CD4-positive, alpha-beta memory T cell (primary cell): ENCODE measurements at places on chromosomes 12 and 14. TPM values are rescaled to one million over a fixed set of nuclear protein-coding genes. Genes with fewer than 3 reads are reported as not detected.
A peak's percentile ranks its signal among the peaks of the same experiment; 100 is the strongest.

The CLEC1B gene
- polyA plus RNA-seq = not detected

The MEG3 gene
- not detected for polyA plus RNA-seq

The TAS2R13 gene
- not detected for polyA plus RNA-seq

The MIS18BP1 gene
- 28.9 TPM for polyA plus RNA-seq

The POLE gene
- polyA plus RNA-seq = 2.2 TPM

The HCAR1 gene
- polyA plus RNA-seq = not detected

The CORO1C gene
- 8.0 TPM for polyA plus RNA-seq

The SLC4A8 gene
- 0.14 TPM for polyA plus RNA-seq

GRCh38 chr14:99030454-99030853 is 241.5 kb downstream of the BCL11B start:
- DNase-seq = no peak

- no peak for DNase-seq
Measured at GRCh38 chr14:68111097-68111852, 291.7 kb downstream of the RAD51B start.

GRCh38 chr12:43277651-43278540 is 274.1 kb downstream of the ADAMTS20 start:
- no peak for DNase-seq

DNA sequence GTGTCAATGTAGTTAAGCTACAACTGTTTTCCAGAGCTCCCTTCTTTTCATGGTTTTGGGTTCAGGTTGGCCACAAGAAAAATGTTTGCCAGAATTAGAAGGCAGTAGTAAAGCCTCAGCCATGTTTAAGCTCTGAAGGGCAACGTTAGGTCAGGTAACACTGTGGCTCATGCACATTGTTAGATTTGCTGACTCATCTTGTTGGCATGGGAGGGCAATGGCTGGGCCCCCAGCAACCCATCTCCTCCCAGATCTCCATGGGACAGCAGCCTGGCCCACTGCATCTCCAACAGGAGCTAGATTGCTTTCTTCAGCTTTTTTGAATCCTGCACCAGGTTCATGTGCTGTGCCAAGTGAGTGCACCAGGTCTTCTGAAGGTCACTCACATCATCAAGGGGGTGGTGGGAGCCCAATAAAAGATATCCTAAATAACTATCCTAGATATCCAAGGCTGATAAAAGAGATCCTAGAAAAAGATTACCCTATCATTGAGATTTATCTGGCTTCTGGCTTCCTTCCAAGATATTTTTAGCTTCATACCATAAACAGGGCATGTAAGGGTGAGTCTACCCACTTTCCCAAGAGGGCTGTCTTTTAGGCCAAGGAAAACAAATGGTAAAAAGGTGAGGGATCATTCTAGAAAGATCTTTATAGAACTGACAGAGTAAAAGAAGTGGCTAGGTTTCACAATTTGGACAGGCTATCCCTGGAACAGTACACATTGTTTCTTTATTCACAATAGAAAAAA is 28.9 kb downstream of the PTGER2 start:
- no peak for DNase-seq

DNA sequence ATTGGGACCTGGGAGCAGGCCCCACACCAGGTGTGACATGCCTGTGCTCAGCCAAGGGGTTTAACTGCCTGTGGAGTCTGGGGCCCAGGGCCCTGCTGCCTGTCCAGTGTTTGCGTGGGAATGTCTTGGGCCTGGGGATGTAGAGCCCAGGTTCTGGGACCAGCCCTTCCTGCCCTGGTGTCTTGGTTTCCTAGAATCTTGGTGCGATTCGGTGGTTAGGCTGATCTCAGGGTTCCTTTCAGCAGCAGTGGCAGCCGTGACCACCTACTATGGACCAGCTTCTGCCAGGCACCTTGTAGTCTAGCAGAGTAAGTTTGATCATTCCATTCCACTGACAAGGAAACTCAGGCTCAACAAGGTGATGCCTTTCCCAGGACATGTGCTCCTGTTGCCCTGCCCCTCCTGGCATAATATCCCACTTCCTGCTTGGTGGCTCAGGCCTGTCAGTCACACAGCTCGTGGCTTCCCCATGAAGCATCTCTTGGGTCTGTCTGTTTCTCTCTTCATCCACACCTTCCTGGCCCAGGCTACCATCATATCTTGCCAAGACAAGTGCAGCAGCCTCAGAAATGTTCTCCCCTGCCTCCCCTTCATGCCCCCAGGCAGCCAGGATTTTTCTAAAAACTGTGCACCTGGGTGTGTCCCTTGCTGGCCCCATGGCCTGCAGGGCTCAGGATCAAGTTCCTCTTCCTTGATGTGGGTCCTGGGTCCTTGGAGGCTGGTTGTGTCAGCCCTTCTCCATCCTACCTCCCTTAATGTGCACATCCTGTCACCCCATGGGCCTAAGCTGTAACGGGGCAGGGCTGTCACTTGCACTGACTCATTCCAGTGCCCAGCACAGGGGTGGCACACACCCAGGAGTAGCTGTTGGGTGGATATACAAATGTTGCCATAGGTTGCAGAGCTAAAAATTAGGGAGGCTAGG is 101.6 kb downstream of the SLC25A47 start:
- DNase-seq = no peak

DNA sequence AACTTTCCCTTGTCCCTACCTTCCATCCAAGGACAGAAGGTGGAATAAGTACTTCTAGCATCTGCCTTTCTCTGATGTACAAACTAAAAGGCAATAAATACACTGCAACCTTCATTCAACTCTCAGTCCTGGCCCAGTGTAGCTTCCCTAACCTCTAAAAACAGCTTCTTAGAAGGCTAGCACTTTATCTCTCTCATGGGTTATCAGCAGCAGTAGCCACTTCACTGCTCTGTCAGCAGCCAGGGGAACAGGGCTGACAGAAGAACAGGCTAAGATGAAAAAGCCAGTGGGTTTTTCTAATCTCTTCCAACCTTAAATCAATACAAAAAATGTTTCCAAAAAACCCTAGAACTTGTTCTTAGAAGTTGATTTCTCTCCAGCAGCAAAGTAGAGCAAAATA is 13.2 kb downstream of the BAZ2A start:
- DNase-seq = no peak

DNA sequence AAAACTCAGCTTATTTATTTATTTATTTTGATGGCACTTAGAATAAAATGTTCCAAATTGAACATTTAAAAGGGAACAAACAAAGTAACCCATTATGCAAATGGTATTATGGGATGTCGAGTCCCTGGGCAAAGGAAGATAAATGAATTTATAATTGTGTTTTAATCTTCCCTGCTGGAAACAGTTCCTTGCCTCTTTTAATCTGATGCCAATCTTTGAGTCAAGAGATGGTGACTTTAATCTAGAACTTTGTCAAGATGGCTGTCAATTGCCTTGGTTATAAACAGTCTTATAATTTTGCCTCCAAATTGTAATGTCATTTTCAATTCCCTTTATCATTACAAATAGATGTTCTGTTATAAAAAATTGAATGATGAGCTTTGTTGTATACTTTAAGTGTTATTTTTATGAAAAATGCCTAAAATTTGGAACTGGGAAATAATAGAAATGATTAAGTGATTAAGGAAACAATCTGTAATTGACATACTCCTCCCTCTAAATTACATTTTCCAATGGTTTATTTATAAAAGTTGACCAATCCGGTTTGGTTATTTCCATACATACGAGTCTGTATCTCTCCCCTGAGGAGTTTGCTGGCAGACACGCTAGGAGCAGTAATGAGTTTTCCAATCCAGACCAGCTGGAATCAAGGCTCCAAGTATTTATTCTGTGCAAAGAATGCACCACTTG is 134.9 kb upstream of the FRMD6 start:
- no peak for DNase-seq

DNA sequence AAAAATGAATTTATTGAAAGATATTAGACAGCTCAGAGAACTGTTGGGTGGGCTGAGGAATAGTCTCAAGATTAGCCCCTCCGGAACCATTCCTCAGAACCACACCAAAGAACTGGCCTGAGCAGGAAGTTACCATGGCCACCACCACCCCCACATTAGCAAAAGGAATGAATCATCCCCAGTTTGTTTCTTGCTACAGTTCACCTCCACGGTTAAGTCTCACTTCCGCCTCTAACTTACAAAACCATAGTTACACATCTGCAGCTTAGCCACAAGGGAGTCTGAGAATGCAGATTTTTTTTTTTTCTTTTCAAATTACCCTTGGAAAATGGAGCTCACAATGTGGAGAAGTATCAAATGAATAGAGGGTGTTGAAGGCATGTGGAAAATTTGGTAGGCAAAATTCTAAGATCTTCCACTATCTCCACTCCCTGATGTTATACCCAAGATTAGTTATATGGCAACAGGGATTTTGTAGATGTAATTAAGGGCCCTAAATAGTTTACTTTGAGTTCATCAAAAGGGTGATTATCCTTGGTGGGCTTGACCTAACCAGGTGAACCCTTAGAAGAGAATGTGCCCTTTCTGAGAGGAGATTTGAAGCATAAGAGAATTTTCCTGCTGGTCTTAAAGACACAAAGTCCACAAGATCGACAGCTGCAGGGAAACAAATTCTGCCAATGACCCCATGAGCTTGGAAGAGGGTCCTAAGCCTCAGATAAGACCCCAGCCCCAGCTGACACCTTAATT is 129.8 kb upstream of the KRR1 start:
- DNase-seq = peak; percentile 16

DNA sequence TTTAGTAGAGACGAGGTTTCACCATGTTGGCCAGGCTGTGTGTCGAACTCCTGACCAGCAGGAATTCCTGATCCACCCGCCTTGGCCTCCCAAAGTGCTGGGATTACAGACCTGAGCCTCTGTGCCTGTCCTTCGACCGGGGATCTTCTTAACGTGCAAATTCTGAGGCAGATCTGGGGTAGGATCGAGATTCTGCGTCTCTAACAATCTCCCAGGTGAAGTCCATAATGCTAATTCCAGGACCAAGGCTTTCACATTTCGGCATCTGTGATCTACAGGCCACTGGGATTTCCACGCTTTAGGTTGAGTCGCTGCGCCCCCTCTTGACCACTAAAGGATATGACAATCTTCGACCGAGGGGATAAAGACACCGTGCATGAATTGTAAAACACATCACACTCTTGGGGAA is 24.8 kb downstream of the FOS start:
- peak; percentile 67 for DNase-seq

DNA sequence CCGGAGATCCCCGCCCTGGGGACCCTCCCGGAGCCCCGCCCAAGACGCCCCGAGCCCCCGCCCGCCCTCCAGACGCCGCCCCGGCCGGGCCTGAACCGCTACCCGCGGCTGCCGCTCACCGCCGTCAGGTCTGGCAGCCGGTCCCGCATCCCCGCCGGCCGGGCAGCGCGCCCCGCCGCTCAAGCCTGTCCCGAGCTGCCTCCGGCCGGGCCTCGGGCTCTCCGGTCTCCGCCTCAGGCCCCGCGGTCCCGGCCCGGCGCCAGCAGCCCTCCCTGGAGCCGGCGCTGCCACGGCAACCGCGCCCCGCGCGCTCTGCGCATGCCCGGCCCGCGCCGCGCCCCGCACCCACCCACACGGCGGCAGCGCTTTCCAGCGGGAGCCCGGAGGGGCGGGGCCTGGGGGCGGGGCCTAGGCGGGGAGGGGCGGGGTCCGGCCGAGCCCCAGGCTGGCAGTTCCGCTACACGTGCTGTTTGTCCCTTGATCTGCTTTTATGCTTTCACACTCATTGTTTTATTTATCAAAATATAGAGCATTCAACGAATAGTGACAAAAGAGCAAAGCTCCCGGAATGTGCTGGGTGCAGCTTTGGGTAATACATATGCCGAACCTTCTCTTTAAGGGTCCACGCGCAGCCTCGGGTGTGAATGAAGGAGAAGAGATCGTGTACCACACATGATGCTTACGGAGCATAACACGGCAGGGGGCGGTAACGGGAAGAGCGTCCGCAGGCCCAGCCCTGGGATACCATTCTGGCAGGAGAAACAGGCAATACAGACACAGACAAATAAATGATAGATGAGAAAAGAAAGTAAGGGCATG is at the start of gene STX2:
Gene STX2 (minus strand): TSS at position 300 of the 819 bp plus-strand sequence. CDS start 151 bp downstream, at position 149.
- DNase-seq = peak; percentile 94

DNA sequence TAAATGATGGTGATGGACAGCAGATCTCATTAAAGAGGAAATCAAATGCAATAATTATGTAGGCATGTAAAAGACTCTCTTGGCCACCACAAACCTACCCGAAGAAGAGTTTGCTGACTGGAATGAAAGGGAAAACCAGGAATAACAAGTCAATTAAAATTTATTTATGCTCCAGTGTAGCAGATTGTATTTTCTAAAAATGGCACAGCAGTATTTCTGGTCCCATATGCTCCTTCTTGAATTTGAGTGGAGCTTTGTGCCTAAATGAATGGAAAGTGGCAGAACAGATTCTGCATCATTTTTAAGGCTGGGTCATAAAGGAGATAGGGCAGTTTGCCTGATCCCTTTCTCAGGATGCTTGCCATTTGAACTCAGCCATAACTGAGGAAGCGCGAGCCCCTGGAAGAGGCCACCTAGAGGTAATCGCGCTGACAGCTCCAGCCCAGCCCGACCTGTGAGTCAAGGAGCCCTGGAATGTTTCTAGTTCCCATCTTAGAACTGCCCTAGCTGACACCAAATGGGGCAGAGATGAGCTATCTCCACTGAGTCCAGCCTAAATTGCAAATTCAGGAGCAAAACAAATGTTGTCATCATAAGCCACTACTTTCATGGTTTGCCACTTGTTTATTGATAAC is 229.2 kb upstream of the TMTC1 start:
- DNase-seq = no peak

GRCh38 chr12:93060666-93061472 is 131.8 kb upstream of the EEA1 start:
- no peak for DNase-seq

- no peak for DNase-seq
Measured at GRCh38 chr12:29711381-29711780, 72.4 kb downstream of the TMTC1 start.

- DNase-seq = no peak
Measured at GRCh38 chr12:104910196-104910840, 47.8 kb downstream of the SLC41A2 start.

GRCh38 chr14:93742761-93743160 is 45.5 kb downstream of the PRIMA1 start:
- no peak for DNase-seq

DNA sequence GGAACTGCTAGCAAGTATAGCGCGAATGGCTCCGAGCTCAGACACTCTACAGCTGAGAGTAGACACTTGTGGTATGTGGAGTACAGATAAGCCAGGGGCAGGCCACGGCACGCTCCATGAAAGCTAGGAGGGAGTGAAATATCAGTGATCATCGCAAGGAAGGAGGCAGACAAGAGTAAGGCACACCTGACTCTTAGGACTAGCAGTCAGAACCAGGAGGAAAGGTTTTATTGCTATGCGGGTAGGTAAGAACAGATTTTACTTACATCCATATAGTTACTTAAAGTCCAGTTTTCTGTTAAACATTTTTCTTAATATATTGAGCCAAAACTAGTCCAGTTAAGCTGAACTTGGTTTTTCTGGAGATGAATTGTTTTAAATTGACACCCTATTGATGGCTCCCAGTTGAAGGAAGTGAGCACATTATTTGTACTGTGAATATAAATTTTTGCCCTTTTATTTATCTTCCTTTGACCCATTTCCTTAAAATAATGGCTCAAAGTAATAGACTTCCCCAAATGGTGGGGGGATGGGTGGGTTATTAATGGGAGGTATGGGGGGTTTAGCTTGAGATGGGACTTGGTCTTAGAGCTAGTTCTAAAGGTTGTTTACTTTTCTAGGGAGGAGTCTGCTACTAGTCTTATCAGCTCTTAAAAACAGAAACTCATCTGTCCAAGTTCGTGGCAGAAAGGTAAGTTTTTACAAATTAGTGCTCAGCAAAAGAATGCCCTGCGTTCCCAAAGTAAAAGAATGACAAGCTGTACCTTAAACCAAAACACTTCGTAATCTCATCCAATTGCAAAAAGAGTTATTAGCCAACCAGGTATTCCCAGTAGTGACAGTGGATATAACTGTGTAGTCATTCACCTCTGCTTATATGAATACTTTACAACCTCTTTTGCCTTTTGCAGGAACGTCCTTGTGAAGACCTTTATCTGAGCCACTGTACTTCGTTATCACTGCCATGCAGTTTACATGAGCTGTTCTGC is 5.8 kb downstream of the HNRNPA1 start:
- DNase-seq = no peak

- DNase-seq = no peak
Measured at GRCh38 chr14:61524211-61524806, 171.0 kb upstream of the HIF1A start.
